ENCODE measurements at places on chromosomes 3 and 15. TPM values are rescaled to one million over a fixed set of nuclear protein-coding genes. Genes with fewer than 3 reads are reported as not detected.

The SLC35G2 gene
- 30.5 TPM for total RNA-seq

The GUCA1C gene
- not detected for total RNA-seq

The GOLGA8O gene
- total RNA-seq: 0.21 TPM

The AEN gene
- 87.2 TPM for total RNA-seq

The CCR8 gene
- total RNA-seq: not detected

The NEO1 gene
- 40.5 TPM for total RNA-seq

The COLQ gene
- 0.80 TPM for total RNA-seq

The POPDC2 gene
- total RNA-seq: 0.18 TPM

The GASK1A gene
- not detected for total RNA-seq

The SAMD7 gene
- total RNA-seq: not detected

The B3GALNT1 gene
- 0.21 TPM for total RNA-seq

The BFSP2 gene
- not detected for total RNA-seq

The P2RY13 gene
- not detected for total RNA-seq

The AHSG gene
- total RNA-seq: not detected

The KPNA4 gene
- total RNA-seq: 31.6 TPM

The GNAT1 gene
- total RNA-seq: not detected

The CLDN16 gene
- total RNA-seq: 0.34 TPM

The P2RY14 gene
- not detected for total RNA-seq

The ECE2 gene
- total RNA-seq: not detected

The SPCS1 gene
- 165 TPM for total RNA-seq

The SRGAP3 gene
- total RNA-seq: 0.98 TPM

The MFSD1 gene
- 45.7 TPM for total RNA-seq

The CILP gene
- total RNA-seq: 0.07 TPM

The SAXO2 gene
- total RNA-seq: 3.7 TPM

The PCOLCE2 gene
- total RNA-seq: 30.3 TPM

The ERICH6 gene
- not detected for total RNA-seq

The TMEM207 gene
- total RNA-seq: not detected

The SAMMSON gene
- total RNA-seq: not detected

The ANKRD34C gene
- total RNA-seq: not detected

The OXNAD1 gene
- total RNA-seq: 11.0 TPM

The APOD gene
- total RNA-seq: 1.2 TPM

The CD200R1 gene
- 0.06 TPM for total RNA-seq

The DCBLD2 gene
- total RNA-seq: 252 TPM

The PIGX gene
- 29.3 TPM for total RNA-seq

The SERINC4 gene
- total RNA-seq: not detected

The ZNF619 gene
- 1.8 TPM for total RNA-seq

The HYAL1 gene
- total RNA-seq: 0.80 TPM

The SST gene
- total RNA-seq: not detected

The AADAC gene
- total RNA-seq: 16.3 TPM

The C15orf62 gene
- 0.16 TPM for total RNA-seq

The PLIN1 gene
- total RNA-seq: 0.11 TPM

The HTR3E gene
- total RNA-seq: not detected

The GPR15 gene
- not detected for total RNA-seq

The UNC13C gene
- not detected for total RNA-seq

The RPP14 gene
- 11.4 TPM for total RNA-seq

The TRIM71 gene
- total RNA-seq: not detected

All from A549 treated with ZK216348 at 1 μM for 4 hours (cell line).